ENCODE measurements at places on chromosomes 2 and 18.
A peak's percentile ranks its signal among the peaks of the same experiment; 100 is the strongest.

DNA sequence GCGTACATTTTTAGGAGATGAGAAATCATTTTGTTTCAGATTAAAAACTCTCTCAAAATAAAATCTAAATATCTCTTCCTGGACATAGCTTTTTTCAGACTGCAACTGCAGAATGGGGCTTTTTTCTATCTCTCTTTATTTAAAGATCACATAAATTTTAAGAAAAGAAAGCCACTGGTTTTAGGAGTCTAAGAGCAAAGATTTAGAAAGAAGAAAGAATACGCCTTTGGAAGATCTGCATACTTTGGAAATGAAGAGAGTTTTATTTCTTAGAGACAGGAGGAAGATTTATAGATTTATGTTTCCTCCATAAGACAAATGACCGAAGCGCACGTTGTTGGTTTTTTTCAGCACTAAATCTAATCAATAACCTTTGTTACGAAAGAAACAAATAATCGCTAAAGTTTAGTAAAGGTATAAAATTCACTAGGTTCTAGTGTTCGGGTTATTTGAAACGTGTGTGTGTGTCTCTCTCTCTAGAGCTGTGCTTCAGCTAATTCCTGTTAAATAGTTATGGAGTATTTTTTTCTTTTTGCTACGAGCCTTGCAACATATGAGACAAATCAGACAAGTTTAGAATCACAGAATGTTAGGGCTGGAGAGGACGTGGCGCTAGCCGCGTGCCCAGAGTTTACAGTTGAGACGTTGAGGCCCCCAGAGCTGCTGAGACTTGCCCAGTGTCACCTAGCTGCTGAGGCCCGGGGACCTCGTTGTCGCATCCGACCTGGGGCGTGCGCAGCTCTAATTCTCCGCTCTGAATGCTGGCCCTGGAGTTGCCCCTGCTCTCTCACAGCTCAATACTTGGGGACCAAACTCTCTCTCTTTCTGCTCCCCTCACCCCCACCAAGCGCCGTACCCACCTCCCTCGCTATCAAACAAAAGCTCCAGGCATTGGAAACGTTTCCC is 69.9 kb downstream of the CTAGE1 start:
- no peak for DNase-seq

- no peak for DNase-seq
These were observed 86.7 kb downstream of the FIGN start for GRCh38 chr2:163649080-163649479.

DNA sequence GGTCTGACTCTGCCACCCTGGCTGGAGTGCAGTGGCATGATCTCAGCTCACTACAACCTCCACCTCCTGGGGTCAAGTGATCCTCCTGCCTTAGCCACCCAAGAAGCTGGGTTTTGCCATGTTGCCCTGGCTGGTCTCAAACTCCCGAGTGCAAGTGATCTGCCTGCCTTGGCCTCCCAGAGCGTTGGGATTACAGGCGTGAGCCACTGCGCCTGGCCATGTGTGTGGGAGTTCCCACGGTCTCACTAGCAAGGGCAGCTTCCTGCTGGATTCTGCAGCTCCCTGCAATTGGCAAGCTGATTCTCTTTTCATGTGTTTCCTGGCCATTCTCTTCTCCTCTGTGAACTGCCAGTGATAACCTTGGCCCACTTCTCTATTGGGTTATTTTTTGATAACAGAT is 84.0 kb downstream of the USP40 start:
- DNase-seq: no peak

GRCh38 chr2:229050133-229050532 is 221.0 kb downstream of the PID1 start:
- no peak for DNase-seq

GRCh38 chr2:180319586-180320405 is 312.7 kb upstream of the CWC22 start:
- DNase-seq: no peak

DNA sequence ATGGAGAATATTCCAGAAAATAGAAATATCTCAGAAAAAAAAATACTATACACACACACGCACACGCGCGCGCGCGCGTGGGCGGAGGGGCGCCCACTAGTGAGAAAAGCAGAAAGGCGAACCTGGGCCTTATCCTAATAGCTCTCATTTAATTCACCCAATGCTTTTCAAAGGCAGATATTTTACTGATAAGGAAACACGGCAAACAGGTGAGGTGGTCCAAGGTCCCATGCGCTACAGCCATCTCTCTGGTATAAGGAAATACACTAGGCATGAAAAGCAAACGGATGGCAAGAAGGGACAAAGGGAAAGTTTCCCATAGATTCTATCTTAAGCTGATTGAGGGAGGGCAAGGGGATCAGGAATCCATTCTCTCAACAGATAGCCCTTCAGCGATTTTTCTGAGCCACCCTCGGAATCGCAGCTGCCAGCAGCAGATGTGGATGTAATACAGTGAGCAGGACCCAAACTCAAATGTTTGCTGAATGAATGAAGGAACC is 136.7 kb downstream of the TMEM247 start:
- no peak for DNase-seq

DNA sequence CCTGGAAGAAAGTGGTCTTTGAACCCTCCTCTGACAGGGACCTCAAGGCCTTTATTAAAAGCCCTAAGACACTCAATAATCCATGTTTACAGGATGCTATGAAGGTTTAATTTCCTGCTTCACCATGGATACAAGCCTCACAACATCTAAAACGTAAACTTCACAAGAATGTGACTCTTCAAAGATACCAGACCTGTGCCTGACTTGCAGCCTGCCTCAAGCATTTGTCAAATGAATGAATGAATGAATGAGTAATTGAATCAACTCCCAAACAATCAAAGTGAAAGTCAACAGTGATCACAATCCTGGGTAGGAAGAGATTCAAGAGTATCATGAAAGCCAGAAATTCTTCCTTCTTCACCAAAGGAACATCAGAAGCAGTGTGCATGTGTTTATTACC is 30.4 kb downstream of the KLF7 start:
- DNase-seq: no peak

DNA sequence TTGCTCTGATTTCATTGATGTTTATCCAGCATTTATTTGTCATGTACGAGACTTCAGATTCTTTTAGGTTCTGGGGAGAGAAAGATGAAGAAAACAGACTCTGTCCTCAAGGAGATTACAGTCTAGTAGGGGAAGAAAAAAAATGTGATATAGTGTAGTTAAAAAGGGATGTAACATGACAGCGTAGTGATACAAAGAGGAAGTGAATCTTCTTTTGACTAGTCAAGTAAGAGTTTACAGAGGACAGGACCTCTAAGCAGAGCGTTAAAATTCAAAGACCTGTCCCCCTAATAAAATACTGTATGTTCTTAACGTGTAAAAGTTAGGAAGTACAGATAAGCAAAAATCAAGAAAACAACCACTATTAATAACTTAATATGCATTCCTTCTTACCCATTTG is 47.7 kb downstream of the NCOA1 start:
- DNase-seq: no peak

DNA sequence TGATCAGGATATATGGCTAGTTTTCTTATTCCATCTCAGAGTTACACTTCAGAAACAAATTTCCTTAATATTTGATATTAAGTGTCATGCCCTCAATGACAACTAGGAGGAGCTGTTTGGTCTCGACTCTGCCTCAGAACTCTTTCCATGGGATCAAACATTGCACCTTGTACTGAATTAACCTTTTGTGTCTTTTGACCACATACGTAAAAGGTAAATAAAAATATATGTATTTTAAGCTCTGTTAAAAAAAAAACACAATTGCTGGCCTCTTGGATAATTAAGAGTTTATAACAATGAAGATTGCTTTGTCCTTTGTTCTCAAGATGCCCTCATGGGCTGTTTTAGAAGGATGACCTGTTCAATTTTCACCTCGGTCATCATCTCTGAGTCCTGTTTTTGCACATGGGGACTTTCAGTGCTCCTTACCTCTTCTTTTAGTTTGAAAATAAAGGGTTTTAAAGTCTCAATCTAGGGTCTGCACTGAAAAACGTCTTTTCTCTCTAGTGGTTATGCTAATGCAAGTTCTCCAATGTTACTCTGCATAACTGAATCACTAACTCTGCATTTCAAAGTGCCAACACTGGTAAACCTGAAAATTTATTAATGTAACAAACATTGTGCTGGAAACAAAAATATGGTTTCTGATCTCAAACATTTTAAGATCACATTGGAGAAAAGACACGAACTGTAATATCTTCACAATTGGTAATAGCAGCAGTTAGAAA is 18.8 kb upstream of the FN1 start:
- DNase-seq: no peak

DNA sequence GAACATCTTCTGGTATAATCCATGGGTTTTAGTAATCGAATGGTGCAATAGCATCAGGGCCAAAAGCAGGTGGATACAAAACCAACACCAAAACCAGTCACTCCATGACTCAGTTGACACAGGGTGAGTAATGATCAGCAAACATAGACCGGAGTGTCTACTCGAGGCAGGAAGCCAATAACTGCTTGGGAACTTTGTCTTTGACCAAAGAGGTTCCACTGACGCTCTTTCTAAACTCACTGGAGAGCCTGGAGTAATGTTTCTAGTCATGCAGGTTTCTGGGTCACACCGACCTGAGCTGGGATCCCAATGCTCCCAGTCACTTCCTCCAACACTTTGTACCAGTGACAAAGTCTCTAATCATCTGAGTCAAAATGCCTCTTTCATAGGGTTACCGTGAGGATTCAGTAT is 30.9 kb downstream of the MREG start:
- no peak for DNase-seq

DNA sequence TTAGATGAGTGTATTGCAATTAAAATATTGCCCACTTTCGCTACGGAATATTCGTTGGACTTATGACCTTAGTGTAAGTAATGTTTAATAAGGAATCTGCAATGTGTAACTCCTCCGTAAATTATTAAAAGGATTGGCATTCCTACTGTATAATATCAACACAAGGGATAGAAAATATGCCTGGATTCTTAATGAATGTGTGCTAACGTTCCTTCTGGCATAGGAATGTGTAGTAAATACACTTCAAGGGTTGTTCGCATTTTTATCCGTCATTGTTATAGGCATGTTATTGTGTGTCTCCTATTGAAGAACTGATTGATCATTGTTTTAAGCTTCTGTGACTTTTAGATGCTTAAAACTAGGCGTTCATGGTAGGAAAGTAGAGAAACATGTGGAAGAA is 134.5 kb downstream of the NEDD4L start:
- peak; percentile 72 for DNase-seq

- DNase-seq: no peak
These were observed 770.8 kb downstream of the DSC3 start for GRCh38 chr18:30271716-30272115.

- no peak for DNase-seq
These were observed 1.7 kb upstream of the FOSL2 start for GRCh38 chr2:28390746-28391563.

GRCh38 chr2:32611366-32611765 is 16.5 kb upstream of the TTC27 start:
- no peak for DNase-seq

GRCh38 chr2:74037379-74037860 is 52.7 kb downstream of the TET3 start:
- no peak for DNase-seq

DNA sequence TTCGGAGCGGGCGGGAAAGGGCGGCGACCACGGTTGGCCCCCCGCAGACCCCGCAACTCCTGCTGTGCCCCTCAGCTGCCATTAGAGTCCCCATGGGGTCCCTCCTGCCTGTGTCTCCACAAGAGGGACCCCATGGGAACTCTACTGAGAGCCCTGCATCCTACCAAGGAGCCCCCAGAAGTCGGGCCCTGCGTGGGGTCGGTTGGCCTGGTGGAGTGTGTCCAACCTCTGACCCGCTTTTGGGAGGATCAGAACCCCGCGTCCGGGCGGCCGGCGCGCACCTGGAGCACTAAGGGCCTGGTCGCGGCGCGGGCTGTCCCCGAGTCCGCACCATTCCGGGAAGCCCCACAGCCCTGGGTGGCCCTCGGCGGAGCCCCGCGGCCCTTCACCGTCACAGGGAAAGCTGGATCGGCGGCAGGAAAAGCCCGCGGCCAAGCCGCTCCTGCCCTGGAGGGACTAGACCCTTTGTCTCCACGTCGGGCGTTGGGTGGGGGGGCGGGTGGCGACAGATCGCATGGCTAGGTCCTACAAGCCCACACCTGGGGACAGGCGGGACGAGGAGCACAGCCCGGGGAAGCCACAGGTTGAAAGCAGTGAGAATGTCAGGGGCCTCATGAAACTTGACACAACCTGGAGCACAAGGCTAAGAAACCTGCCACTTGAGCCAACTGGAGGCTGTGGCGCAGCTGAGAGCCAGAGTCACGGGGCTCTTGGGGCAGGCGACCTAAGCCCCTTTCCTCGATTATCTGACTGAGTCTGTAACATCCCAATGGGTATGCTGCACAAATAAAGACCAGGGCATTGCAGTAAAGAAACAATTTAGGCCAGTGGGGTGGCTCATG is 11.2 kb upstream of the CXXC1 start:
- DNase-seq: no peak

DNA sequence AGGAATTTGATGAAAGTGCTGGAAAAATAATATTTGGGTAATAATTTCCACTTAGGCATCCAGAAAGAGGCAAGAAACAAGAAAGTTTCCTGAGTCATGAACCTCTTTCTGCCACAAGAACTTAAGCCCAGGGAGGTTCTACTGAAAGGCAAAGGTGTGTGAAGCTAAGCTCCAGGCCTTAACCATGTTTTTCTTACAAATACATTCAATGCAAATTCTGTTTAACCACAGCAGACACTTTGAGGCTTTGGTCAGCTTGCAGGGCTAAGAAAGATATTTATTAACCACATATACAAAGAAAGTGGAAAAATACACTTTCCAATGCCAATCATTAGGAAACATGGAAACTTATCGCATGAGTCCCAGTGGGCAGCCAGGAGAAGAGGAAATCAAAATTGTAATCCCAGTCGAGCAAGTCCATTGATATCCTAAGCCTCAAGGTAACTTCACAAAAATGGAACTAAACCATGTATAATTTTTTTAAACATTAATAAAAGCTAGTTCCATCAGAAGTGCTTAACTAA is 68.3 kb downstream of the PIEZO2 start:
- DNase-seq: no peak

- DNase-seq: no peak
These were observed 181.6 kb upstream of the GALNT5 start for GRCh38 chr2:157075924-157076323.

- no peak for DNase-seq
These were observed 601.2 kb upstream of the SALL3 start for GRCh38 chr18:78378403-78378802.

DNA sequence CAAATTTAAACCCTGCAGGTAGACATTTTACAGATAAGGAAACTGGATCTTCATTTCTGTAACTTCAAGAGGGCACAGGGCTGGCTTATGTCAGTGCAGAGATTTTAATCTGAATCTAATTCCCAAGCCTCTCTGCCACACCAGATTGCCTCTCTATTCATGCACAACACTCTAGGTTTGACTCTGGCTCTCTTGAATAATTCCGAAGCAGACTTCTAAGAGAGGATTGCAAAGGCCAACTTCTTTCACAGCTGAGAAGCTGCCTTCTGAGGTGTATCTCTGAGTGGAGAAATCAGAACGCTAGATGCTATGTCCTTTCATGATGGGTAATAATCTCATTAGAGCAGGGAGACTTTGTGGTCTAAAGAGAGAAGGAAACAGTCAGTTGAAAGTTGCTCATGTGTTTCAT is 20.1 kb upstream of the MGAT5 start:
- no peak for DNase-seq
